Tibial nerve (tissue), 4 donors: ENCODE measurements at places on chromosomes 2 and 18.

DNA sequence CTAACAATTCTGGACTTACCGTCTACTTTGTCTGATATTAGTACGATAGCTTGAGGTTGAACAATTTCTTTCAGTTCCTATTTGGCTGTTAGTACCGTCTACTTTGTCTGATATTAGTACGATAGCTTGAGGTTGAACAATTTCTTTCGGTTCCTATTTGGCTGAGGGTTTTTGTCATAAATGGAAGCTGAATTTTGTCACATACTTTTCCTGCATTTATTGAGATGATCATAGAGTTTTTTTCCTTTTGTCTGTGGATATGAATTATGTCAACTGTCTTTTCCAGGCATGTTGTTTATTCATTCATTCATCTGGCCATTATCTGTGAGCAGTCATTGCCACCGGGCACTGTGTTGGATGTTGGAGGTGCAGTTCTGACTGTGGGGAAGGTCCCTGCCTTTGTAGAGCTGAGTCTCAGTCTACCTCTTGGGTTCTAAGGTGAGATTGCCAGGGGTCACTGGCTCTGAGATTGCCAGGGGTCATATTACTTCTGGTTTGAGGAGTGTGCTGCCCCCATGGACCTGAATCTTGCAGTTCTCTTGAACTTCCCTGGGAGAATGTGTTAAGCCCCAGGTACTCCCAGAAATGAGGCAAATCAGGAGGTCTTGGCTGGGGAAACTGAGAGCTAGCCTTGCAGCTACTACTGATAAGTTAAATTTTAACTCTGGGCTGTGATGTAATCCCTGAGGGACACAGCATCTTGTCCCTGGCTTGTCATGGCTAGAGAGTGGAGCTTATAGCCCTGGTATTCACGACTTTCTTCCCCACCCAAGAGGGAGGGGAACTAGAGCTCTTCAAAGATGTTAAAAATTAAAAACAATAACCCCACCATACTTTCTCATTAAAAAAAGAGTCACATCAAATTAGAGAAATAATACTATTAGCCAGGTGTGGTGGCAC lies 89.1 kb upstream of the MBOAT2 start:
- no peak for DNase-seq

- no peak for DNase-seq
Observed at GRCh38 chr18:56721491-56721890, 70.3 kb downstream of the WDR7 start.

- no peak for DNase-seq
Observed at GRCh38 chr2:124112206-124112605, 87.1 kb downstream of the CNTNAP5 start.

GRCh38 chr2:105099153-105099552 lies 61.3 kb downstream of the MRPS9 start:
- no peak for DNase-seq

- DNase-seq, result no peak
Observed at GRCh38 chr2:173298536-173299097, 56.1 kb upstream of the CDCA7 start.

- no peak for DNase-seq
Observed at GRCh38 chr2:196985511-196986183, 59.1 kb upstream of the PGAP1 start.

DNA sequence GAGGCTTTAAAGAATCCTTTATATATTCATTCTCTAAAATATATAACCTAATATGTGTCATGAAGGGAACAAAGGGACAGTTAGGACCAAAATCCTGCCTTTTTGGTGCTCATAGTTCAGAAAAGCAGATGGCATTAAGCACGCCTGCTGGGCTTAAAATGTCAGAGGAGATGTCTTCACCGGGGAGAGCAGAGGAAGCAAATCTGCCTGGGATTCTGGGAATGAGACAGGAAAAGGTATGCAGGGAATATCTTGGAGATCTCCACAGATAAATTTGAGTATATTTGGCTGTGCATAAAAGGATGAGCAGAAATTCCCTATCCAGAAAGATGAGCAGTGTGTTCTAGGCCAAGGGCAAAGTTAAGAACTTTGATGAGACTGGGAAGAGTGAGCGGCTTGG lies 45.5 kb downstream of the FSHR start:
- no peak for DNase-seq
